Stimulated activated CD8-positive, alpha-beta memory T cell treated with anti-CD3 and anti-CD28 coated beads, Interleukin-4, amount 100 ng/mL, for 4 hours (primary cell): ENCODE measurements at places on chromosomes 2 and 18.

- DNase-seq: no peak
Observed at GRCh38 chr18:1585881-1586488, 681.3 kb downstream of the ADCYAP1 start.

DNA sequence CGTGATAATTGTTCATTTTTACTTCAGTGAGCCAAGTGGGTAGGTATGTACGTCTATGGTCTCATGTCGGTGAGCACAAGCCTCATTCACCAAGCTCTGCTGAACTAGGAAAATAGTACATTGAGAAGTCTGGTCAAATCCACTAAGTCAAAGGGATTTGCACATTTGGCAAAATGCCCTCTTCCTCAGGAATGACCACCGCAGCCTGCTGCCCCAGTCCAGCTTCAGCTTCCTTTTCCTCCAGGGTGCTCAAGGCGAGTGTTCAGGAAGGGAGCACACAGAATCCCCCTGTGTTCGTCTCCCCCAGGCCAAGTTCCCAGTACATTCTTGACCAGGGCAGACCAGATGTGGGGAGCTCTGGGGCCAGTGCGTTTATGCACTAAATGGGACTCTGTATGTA lies 23.0 kb downstream of the TCF7L1 start:
- no peak for DNase-seq

- no peak for DNase-seq
Observed at GRCh38 chr2:157782057-157782845, 93.9 kb downstream of the ACVR1 start.

- DNase-seq: no peak
Observed at GRCh38 chr2:17135619-17136018, 382.6 kb downstream of the RAD51AP2 start.

DNA sequence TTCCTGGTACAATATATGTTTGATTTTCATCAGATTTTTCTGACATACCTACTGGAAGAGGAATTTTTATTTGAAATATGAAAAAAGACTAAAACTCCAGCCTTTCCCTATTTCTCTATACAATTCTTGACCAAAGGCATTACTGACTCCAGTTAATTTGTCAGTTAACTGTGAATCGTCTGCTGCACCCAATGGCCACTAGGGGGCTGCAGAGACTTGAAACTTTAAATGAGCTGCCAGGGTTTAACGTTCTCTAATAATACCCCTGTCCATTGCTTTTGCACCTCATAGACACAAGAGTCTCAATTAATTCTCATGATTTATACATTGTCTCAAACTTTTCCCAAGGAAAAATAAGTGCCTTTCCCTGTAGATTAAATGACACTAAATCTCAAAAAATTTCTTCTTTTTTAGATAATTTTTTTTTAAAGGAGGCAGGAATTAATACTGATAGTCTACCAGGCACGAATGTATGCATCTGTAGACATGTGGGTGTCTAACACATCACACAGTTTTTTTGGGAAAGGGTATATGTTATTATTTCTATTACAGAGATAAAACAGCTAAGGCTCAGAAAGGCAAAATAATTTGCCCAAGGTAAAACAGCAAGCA lies 1.8 kb upstream of the ALK start:
- no peak for DNase-seq

GRCh38 chr2:49928551-49928950 lies 774.2 kb upstream of the FSHR start:
- no peak for DNase-seq

- no peak for DNase-seq
Observed at GRCh38 chr2:141942006-141942789, 188.6 kb downstream of the LRP1B start.

DNA sequence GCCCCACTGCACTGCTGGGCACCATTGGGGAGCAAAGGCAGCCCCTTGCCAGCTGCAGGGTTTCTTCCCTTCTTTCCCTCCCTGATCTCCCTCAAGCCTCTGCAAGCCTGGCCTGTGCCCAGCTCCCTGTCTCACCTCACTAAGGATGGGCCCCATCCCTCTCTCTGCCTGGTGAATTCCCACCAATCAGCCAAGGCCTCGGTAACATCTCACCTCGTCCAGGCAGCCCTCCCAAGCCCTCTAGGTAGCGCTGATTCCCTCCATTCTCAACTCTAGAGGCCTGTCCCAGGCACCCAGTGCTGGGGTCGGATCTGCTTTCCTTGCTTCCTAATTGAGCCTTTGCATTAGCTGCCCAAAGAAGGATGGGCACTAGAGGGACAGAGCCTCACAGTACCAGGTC lies 63.0 kb downstream of the CELF4 start:
- no peak for DNase-seq

DNA sequence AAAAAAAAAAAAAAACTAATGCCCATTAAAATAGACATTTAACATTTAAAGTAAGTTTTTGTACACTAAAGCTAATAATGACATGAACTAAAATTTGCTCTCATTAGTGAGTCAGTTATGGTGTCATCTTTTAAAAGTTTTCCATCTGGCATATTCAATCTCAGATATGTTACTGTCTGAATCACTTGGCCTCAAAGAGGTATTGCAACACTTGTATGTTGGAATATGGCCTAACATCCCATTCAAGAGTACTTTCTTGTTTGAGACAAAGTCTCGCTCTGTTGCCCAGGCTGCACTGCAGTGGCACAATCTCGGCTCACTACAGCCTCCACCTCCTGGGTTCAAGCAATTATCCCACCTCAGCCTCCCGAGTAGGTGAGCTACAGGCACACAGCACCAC lies 169.7 kb downstream of the TMEM163 start:
- no peak for DNase-seq

- DNase-seq: no peak
Observed at GRCh38 chr2:55010915-55011314, 39.3 kb downstream of the RTN4 start.

- no peak for DNase-seq
Observed at GRCh38 chr2:41706286-41706685, 341.5 kb upstream of the PKDCC start.

DNA sequence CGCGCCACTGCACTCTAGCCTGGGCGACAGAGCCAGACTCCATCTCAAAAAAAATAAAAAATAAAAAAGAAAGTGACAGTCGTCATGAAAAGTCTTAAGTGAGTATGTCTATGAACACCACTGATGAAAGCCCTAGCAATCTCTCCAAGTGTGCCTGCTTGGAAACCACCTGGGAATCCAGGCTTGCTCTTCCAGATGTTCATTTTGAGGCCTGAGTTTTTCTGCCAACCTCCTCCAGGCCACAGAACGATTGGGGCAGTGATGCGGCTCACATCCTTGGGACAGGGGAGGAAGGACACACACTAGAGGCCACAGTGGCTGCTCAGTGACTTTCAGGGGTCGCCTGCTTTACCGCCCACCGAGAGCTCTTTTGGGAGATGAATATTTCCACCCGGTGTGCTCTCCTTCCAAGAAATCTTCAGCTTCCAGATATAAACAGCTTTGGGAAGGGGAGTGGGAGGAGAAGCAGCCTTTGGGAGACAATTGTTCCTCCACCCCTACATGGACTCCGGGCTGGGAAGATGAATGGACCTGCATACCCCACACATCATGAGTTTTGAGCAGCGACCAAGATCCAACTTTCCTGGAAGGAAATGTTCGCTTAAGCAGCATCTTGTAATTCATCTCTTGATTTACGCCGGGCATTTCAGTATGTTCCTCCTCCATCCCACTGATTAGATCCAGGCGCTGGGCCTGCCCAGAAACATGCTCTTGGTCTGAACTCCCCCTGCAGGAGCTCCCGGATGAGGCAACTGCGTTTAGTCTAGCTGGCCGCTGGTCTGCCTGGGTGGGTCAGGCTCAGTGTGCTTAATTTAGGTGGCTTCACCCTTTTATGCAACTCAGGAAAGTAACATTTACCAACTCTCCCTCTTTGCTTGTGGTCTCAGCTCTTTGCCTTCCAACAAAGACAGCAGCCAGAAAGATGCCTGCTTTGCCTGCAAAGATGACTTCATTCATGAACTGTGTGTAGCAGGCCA lies 6.2 kb upstream of the ARMC9 start:
- no peak for DNase-seq

DNA sequence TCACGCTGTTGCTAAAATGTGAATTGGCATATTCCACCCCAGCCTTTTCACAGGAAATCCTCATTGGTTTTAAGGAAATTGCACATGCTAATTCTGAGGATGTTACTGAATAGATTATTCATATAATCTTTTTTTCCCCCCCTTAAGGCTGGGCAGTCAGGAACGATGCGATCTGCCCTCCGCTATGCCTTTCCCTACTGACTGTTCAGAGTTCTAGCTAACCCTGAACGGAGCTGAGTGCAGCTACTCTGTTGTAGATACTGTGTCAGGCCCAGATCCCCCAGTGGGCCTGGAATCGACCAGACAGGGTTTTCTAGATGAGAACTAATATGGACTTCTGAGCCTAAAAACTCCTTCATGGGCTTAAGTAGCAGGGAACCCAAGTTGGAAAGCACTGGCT lies 192.2 kb downstream of the TCF4 start:
- DNase-seq: no peak

- no peak for DNase-seq
Observed at GRCh38 chr2:156221703-156222102, 110.8 kb downstream of the NR4A2 start.

- DNase-seq: no peak
Observed at GRCh38 chr2:155930312-155930711, 402.2 kb downstream of the NR4A2 start.

- no peak for DNase-seq
Observed at GRCh38 chr18:60951091-60951490, 382.1 kb upstream of the CDH20 start.

DNA sequence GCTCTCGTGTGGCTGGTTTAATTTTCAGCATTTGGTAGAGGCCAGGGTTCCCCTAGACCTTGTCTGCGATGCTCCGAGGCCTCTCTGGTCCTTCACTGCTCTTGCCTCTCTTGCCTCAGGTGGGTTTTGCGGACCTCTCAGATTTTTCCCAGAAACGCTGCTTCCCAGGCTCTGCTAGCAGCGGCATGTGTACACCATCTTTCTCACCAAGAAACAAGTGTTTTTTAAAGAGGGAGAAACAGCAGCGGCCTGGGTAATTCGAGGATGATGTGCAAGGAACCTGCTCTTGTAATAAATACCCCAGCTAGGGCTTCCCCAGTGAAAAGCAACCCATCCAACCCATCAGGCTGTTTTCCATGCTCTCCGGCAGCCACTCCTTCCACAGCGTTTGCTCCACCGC lies 33.5 kb upstream of the COL6A3 start:
- DNase-seq: no peak

- no peak for DNase-seq
Observed at GRCh38 chr2:29657674-29658073, 263.7 kb downstream of the ALK start.

DNA sequence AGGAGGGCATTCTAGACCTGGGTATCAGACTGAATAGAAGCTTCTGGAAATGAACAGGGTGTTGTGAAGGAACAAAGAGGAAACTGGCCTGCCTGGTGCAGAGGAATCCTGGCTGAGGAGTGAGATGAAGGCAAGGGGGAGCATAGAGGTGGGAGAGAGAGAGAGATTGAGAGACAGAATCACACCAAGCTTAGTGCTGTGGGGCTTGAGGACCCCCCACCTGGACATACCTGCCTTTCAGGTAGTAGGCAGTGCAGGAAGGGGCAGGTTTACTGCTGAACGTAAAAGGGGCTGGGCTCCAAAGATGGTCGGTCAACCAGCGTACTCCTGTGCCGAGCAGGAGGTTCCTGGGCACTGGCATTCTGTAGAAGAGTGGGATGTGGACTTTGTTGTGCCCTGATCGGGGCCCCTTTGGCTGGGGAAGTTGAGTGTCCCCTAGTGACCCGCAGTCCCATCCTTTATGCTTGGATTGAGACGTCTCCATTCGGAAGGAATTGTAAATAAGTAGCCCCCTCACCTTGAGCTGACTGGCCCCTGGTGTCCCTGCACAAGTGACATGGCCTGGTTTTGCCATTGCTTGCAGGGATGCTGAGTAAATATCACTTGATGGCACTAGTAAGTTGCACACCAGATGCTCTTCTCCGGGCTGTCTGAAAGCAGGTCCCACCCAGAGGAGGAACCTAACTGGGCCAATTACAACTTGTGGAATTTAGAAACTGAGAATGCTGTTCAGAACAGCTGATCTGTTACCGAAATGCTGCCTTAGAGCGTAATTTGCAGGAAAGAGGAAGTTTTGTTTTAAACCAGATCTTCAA lies 1.4 kb downstream of the UBE2F start:
- DNase-seq: peak; percentile 31

GRCh38 chr2:47070920-47071824 lies 83.9 kb downstream of the STPG4 start:
- no peak for DNase-seq

DNA sequence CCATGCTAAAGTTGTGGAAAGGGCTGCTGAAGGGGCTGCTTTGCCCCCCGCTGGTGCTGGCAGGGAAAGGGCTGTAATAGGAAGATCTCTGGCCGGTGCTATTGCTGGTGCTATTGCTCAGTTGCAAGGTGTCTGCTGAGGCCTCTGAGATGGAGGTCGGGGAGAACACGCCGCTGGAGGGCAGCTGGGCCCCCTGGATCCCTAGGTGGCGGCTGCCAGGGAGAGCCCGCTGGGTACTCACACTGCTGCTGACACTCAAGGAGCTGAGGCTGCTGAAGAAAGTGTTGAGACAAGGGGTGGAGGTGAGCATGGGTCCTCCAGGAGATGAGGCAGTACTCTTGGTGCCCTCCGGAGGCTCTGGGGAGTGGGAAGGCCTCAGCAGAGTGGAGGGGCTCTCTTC lies 4.2 kb downstream of the FOXI3 start:
- no peak for DNase-seq

GRCh38 chr2:98478088-98478551 lies 33.5 kb downstream of the INPP4A start:
- DNase-seq: no peak

- DNase-seq: no peak
Observed at GRCh38 chr2:107542314-107542740, 284.4 kb upstream of the RGPD4 start.

GRCh38 chr18:55763805-55764204 lies 175.8 kb upstream of the TCF4 start:
- DNase-seq: no peak

- no peak for DNase-seq
Observed at GRCh38 chr2:145543856-145544255, 1023.9 kb upstream of the ZEB2 start.

DNA sequence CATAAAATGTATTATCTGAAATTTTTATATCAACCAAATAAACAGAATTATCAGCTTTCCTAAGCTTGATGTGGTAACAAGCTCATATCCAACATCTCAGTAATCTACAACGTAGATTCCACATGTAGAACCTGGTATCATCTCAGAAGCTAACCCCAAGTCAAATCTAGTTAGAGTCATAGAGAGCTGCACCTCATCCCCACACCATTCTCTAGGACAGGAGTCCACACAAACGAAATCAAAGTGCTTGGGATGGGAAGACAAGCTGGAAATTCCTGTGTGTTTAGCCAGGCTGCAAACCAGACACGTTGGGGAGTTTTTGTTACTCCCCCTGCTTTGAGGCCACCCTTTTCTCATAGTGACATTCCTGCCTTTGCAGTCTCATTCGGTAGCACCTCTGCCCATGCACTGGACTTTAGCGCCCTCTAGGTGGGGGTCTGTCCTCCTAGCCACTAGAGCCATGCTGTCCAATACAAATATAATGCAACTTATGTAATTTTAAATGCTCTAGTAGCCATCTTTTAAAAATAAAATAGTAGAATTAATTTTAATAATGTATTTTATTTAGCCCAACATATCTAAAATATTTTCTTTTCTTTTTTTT lies 28.1 kb upstream of the SATB2 start:
- no peak for DNase-seq

GRCh38 chr2:39486071-39486470 lies 49.0 kb upstream of the MAP4K3 start:
- DNase-seq: no peak
